ENCODE measurements at places on chromosomes 6 and 20.

DNA sequence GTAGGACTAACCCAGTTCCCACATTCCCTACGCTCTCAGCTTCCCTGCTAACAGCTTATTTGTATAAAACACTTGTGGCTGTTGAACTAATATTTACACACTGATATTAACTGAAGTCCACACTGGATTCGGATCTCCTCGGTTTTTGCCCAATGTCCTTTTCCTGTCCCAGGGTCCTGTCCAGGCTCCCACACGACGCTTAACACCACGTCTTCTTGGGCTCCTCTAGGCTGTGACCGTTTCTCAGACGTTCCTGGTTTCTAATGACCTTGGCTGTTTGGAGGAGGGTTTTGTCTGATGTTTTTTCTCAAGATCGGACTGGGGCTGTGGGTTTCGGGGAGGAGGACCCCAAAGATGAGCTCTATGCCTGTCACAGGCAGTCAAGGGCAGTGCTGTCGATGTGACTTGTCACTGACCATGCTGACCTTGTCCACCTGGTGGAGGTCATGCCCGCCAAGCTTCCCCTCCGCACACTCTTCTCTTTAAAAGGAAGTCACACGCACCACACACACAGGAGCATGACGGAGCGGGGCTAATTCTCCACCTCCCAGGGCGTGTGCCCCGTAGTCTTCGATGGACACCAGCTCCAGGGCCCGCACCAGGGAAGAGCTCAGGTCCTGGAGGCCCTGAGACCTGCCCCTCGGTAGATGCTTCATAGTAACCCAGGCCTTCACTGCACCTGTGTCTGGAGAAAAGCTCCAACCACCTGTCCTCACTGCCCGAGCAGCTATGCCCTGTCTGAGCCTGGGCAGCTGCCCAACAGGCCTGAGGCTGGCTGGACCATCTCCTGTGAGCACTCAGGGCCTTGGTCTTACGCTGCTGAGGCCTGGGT lies 72.0 kb downstream of the TTLL2 start:
- DNase-seq, result no peak

GRCh38 chr6:75633045-75633444 lies 31.4 kb downstream of the SENP6 start:
- DNase-seq, result no peak

GRCh38 chr20:40993794-40994540 lies 34.7 kb upstream of the TOP1 start:
- no peak for DNase-seq

- DNase-seq, result no peak
Measured at GRCh38 chr6:159716247-159717096, 10.8 kb upstream of the WTAP start.

- no peak for DNase-seq
Measured at GRCh38 chr6:132190815-132191175, 210.5 kb downstream of the MOXD1 start.

DNA sequence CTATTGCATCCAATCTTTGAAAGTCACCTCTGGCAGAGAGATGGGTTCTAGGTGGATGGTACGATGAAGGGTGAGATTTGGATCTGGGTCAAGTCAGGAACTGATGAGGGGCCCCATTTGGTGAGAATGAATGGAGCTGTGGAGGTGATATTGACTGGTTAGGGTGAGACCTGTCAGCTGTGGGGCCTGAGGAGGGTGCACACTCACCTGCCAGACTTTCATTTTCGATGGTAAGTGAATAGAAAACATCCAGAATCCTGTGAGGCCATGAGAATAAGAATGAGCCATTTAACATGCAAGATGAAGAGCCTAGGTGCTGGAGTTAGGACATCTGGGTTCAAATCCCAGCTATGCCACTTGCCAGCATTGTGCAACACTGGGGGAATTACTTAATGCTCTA lies 6.8 kb downstream of the SUN5 start:
- no peak for DNase-seq

- no peak for DNase-seq
Measured at GRCh38 chr20:46965477-46965876, 70.8 kb downstream of the EYA2 start.

DNA sequence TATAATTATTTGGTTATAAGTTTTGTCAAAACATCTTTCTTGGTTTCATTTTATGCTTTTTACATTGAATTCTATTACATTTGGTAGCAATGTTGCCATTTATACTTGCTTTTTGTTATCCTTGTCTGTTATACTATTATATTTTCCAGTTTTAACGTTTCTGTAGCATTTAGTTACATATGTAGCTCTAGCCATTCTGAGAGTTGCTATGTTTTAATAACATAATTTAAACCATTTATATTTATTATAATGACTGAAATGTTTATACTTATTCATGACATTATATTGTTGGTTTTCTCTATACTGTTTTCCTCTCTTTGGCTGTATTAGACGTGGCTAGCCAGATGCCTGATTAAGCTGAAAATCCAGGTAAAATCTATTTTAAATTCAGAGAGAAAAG lies 252.0 kb upstream of the FLRT3 start:
- no peak for DNase-seq

- DNase-seq, result no peak
Measured at GRCh38 chr6:163983679-163984078, 569.2 kb downstream of the QKI start.

GRCh38 chr6:82687855-82688254 lies 324.2 kb downstream of the TPBG start:
- DNase-seq, result no peak

DNA sequence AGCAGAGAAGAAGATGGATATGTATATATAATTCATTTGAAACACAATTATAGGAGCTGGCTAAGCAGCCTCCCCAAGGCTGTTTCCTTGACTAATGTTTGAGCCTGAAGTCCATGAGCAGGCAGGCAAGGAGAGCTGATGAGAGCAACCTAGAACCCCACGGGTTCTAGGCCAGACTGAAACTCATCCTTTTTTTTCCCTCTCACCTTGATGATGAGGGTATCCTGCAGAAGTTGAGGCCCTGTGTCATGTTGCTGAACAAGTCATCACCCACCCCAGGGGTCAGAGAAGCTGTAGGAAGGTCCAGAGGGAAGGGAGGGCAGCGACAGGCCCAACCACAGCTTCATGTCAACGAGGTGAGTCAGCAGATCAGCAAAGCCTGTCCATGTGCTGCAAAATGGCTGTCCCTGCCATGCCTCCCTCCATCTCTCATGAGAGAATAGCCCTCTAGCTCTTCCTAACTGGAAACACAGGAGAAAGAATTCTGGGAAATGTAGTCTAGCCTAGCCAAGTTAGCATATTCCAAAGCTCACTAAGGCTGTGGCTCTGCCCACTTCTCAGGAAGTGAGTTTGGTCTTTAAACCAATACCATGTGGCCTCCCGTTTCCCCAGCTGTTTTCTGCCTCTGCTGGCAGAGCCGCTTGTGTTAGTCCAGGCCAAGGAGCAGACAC lies 91.3 kb upstream of the DTNBP1 start:
- no peak for DNase-seq

DNA sequence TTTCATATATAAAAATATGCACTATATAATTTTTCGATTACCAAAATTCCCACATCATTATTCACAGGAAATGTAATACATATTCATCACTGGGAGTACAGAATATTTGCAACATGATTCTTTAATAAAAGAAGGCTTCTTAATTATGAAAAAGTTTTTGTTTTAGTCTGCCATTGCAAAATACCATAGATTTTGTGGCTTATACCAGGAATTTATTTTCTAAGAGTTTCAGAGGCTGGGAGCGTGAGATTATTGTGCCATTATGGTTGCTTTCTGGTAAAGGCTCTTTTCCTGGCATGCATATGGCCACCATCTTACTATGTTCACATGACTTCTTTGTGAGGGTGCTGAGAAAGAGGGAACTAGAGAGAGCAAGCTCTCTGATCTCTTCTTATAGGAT lies 306.9 kb upstream of the ADGRB3 start:
- no peak for DNase-seq

All from activated CD8-positive, alpha-beta T cell treated with anti-CD3 and anti-CD28 coated beads for 36 hours (primary cell).